CMK (cell line): ENCODE measurements at places on chromosomes 7 and 10.

DNA sequence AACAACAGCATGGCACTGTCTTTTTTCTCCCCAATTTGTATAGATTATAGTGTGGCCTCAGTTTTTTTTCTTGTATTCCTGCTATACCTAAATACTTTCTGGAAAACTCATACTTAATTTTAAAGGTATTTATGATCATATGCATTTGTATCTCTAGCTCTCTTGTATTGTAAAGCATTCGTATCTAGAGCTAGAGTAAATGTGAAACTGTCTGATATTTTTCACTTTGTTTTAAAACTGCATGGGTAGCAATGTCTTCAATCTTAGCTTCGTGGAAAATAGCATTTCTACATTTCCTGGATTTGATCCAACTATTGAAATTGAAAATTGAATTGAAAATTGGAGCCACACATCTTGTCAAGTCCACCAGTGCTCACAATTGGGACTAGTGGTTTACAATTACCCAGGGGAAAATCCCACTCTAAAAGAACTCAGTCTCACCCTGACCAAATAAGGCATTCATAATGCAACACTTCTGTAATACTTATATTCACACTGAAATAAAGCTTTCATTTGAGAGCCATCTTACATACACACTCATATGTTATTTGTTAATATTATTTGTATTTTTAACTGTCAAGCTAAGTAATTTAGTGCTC is 51.3 kb upstream of the KLF6 start:
- no peak for DNase-seq

DNA sequence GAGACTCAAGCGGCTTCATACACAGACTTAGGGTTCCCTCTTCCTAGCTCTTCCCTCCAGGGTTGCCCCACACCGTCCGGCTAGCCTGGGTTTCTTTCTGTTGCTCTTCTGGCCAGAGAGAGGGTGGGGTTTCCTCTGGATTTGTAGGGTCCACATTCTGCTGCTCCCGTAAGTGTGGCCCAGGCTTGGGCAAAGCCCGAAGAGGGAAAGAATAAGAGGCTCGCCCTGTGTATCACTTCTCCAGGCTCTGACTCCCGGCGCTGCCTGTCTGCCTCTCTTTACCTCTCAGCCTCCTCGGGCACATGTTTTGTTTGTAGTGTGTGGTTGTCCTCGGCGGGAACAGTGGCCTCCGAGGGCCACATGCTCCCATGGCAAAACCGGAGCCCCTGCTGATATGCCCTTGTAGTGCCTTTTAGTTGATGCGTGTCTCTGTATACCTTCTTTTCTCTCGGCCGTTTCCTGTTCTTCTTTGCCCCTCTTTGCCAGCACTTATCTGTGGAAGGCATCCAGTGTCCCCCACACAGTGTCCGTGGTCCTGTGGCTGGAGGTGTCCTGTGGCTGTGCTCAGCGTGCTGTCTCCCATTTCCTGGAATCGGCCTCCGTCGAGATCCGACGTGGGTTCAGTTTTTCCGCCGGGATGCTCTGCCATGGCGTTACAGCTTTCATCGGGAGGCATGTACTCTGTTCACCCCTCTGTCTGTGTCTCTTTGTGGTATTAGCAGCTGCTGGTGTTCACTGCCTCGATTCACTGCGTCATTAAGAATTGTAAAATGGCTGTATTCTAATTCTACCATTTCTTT is 102.9 kb downstream of the INPP5A start:
- DNase-seq, result no peak

DNA sequence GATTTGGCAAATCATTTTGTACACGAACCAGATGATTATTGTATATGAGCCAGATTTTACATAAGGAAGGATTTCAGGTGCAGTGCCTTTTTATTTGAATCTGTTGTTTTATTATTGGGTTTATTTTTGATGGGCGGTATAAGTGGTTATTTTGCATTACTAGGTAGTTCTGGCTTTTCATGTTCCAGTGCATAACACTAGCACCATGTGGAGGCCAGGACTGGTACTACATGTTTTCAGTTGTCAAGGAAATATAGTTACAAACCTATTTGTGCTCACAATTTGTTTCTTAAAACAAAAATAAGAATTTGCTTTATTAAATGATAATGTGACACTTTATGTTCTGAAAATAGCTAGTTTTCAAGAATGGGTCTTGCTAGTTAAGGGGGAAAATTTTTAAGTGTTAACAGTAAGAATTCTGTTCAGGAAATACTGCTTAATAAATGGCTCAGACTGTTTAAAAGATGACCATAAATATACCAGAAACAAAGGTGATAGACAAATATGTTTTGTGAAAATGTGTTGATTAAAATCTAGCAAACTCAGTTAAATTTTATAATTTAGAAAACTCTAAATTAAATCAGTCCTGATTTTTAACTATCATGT is 7.1 kb upstream of the SEMA3E start:
- DNase-seq, result no peak

- no peak for DNase-seq
Observed at GRCh38 chr10:128070721-128071416, 55.4 kb downstream of the MKI67 start.

DNA sequence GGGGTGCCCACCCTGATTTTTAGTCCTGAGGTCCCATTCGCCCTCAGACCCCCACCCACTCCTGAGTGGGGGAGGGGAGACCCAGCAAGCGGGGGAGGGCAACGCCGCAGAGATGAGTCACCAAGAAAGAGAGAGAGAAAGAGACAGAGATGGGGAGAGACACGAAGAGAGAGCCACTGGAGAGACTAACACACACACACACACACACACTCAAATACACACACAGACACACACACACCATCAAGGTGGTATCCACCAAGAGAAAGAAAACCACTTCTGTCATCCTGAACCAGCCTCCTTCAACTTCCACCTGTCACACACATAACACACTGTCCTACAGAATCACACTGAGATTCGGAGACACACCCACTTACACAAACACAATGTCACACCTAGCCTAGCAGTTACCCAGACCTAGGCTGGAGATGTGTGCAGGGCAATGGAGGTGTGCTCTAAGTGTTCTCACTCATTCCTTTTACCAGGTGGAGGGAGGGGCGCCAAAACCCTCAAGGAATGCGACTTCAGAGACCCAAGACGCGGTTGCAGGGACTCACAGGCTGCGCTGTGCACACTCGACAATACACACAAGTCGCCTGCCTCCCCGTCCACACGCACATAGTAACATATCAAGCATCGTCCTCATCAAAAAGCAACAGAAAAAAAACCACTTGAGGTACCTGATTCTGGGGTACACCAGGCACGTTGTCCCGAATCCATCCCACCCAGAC is 3.9 kb upstream of the VGF start:
- no peak for DNase-seq

- DNase-seq, result no peak
Observed at GRCh38 chr7:26648554-26648953, 215.8 kb downstream of the SKAP2 start.

DNA sequence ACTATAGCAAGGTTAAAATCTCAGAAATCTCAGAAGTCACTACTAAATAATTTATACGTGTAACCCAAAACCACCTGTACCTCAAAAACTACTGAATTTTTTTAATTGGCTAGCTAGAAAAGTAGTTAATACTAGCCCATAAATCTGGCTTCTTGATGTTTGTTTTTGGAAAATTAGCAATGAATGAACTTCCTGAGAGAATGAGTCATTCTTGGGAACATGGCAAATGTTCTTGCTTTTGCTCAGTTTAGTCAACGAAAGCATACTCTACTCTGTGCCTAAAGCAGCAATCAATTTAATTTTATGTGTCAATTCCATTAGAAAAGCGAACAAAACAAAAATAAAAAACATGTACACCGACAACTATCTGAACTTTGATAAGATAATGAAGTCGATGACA is 69.2 kb downstream of the SEMA3E start:
- no peak for DNase-seq

GRCh38 chr10:69025370-69025896 is 36.8 kb downstream of the KIFBP start:
- DNase-seq, result no peak

DNA sequence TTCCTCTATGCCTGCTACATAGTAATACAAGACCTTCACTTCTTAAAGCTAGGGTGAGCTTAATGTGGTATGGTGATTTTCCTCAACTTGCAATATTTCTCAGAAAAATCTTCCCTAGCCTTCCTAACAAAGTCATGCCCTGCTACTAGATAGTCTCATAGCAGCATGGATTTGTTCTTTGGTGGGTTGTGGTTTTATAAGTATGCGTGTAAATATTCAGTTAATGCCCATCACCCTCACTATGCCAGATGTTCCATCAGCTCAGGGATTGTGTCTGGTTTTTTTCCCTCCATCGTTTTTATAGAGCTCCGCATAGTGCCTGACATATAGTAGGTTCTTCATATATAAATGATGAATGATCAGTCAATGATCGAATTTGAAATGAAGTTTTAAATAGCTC is 182.8 kb downstream of the CREB5 start:
- no peak for DNase-seq

DNA sequence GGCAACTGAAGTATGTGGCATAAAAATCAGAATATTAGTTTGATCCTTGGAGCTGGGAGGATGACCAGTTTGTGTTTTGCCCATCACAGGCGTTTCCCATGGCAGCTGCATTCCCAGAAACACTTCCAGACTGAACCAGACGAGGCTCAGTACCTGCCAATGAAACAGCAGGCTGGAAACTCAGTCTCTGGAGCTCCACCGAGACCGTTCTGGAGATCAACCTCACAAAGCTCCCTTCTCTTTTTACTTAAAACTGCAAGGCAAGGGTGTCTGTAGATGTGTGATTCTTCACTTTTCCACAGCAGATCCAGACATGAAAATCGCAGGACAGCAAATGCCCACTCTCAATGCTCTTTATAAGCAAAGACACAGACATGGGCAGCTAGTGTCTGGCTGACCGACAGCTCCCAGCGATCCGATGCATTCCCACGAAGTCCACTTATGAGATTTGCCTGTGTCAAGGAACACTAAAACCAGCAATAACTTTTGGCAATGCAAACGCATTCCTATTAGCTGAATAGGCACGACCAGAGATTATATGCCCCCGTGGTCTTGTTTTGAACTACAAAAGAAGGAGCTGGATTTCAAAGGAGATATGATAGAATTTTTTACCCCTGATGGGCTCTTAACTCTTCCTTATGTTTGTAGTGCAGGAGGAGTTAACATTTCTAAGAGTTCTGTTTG is 72.6 kb downstream of the ADAM12 start:
- DNase-seq, result no peak

DNA sequence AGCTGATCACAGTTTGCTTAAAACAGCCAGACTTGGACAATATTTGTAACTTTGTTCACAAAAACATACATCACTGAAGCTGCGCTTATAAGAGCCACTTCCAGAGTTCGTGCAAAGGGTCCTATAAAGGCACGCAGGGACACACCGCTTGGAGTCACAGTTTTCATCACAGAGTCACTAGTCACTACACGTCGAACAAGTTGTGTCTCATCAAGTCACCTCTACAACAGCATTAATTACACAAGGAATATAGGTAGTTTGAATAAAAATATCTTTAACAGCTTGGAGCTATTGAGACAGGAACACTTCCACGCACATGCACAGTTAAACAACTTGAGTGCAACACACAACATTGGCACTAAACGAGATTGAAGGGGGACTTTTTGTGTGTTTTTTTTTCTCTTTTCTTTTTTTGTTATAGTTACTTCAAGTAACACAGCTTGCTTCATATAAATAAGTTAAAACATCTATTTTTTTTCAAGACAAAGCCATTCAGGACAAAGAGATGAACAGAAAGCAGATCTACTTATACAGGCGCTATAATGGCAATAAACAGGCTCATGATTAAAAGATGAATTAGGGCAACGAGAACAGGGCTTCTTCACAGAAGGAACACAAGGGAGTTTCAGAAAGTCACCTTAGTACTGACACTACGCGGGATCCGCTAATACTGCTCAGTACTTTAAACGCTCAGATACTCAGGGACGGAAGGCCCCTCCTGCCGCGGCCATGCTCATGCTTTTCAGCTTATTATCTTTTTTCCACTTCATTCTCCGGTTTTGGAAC is 2.2 kb downstream of the HOXA5 start:
- DNase-seq, result no peak

- DNase-seq, result no peak
Observed at GRCh38 chr7:111697771-111698170, 135.5 kb upstream of the IMMP2L start.

DNA sequence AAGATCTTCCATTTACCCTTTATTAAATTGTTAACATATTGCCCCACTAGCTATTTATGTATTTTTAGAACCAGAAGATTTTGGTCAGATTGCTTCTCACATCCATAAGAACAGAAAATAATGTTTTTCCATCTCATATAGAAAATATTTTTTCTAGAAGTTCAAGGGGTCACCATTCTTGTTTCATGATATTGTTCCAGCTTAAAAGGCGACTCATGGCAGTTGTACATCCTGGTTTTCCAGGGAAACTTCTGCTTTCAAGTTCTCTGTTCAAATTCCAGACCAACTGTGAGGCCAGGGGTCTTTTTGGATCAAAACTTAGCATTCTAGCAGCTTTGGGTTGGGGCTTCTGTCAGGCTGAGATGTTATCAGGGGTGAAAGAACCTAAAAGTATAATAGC is 84.4 kb downstream of the LRRC4 start:
- no peak for DNase-seq

DNA sequence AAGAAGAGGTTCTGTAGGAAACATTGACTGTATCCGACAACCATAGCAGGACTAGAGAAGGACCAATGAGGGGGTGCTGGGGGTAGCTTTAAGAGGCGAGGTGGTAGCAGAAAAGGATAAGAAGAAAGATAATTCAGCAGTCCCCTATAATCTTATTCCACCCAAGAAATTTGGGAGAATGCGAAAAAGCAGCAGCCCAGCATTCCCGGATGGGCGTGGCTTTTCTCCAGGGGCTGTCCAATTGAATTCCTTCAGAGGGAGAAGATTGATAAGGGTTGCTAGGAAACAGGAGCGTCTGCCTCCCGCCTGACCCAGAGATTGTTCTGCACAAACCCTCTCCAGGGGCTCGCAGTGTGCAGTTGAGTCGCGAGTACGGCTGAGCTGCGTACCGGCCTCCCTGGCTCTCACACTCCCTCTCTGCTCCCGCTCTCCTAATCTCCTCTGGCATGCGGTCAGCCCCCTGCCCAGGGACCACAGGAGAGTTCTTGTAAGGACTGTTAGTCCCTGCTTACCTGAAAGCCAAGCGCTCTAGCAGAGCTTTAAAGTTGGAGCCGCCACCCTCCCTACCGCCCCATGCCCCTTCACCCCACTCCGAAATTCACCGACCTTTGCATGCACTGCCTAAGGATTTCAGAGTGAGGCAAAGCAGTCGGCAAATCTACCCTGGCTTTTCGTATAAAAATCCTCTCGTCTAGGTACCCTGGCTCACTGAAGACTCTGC is at the start of gene GRM3:
Gene GRM3, plus strand, starts transcription at position 349 of the 721 bp plus-strand sequence. CDS start 121,237 bp downstream, outside the sequence.
- DNase-seq, result no peak

DNA sequence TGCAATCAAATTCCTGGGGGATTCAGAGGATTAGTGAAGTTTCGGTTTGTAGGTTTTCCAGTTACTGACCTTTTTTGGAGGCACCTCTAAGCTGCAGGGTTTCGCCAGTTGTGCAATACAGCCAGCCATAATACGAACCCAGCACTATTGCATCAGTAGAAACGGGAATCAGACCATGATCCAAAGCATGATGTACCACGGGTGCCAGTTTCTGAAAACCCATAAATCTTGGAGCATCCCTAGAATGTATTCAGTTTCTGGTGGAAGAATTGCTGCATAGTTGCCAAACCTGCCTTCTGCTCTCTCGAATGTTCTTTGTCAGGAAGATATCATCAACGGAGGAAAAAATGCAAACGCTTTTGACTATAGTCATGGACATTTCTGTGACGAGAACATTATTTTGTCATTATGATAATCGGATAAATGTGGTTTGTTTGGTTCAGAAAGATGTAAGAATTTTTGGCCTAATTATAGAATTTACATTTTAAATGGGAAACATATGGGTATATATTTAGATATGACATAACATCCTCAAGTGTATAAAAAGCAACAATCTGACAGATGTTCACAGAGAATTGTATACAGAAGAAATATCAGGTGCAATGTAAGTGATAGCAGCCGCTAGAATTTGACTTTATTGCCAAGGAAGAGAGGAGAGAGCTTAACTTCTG is 186.2 kb upstream of the PRKCQ start:
- DNase-seq, result no peak
